ENCODE measurements at places on chromosomes 7 and 10. TPM values are rescaled to one million over a fixed set of nuclear protein-coding genes. Genes with fewer than 3 reads are reported as not detected.
A peak's percentile ranks its signal among the peaks of the same experiment; 100 is the strongest.

DNA sequence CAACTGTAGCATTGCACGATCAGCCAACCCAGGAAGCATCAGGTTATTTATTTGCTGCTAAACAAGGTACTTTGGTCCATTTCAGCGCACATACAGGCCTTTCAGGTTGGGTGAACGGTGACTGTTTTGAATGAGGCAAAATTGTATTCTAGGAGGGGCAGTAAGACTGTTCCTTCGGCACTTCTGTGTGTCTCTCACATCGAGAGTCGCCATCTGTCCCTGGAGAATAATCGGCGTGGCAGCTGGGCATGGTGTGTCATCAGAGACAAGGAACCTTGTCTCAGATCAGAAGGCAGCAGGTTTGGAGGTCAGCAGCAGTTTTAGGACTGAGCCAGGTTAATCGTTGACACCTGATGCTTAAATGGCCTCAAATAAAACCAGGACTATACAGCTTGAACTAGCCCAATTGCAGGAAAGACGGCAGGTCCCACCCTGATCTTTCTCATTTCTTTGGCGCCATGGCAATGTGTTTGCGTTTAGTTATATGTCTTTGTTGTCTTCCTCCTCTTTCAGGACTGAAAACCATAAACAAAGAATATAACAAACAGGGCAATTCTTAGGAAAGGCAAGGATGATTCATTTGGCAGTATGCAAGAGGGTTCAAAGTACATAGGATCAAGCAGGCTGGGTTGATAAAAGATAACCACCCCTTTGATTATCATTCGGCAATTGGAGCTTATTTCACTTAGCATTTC, 92.0 kb upstream of the PRR15 start:
- DNase-seq: no peak

DNA sequence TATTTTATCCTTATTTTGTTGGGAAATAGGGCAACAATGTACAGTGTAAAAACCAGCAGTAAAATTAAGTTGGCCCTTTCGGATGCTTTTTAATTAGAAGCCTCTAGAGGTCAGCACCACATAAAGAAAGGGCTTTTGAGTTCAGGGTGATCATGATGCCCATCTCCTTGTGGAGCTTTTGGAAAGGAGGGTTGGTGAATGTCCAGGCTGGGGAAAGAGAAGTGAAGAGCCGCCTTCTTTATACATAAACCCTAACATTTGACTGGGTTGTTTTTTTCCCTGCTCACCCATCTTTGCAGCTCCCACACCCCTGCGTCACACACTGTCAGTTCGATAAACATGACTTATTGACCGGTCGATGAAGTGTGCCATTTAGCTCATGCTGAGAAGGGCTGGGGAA, 29.8 kb downstream of the MTURN start:
- no peak for DNase-seq

- DNase-seq: no peak
Observed at GRCh38 chr7:112487457-112488263, 6.9 kb downstream of the LSMEM1 start.

DNA sequence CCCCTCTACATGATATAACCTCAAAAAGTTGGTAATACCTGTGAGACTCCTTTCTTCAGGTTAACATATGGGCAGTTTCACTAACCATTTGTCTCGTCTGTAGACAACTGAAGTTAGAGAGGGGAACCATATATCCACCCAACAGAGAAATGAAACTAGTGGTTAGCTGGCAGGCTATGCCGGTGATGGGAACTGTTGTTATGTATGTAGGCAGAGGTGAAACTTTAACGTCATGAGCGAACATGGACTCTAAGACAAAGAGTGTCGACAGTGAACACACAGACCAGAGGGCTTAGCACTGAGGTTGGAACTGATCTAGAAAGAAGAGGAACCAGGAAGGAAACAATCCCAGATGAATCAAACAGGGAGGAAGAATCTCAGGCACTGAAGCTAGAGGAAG, 112.4 kb downstream of the ELMO1 start:
- DNase-seq: no peak

DNA sequence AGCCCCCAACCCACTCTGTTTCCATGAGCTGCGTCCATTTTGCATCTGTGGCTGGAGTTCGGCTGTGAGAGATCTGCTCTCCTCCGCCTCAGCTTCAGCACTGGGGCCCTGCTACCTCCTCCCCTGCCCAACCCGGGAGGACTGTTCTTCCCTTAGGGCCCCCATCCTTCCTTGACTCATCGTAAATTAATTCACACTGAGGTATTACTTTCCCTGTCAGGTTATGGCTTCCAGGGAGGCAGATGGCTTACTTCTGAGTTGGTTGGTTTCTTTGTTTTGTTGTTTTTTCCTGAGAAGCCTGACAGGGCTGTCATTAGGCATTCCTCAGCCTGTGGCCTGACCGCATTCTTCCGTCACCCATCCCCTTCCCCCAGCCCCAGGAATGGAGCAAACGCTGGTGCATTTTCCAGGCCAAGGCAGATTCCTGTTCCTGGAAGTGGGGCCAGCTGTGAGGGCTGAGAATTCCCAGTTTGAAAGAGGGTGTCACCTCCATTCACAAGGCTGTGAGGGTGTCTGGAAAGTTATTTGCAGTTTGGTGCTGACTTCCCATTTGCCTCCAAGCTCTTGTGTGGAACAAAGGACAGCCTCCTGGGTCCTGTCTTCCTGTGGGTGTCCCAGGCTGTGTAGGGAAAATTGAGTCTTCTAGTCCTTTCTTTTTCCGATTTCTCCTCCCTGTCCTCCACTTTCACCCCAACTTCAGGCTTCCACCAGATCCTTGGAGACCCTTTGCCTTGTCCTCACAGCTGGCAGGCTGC, 11.7 kb downstream of the CPA5 start:
- DNase-seq: peak; percentile 91

GRCh38 chr10:117896517-117896916, 150.2 kb downstream of the RAB11FIP2 start:
- no peak for DNase-seq

DNA sequence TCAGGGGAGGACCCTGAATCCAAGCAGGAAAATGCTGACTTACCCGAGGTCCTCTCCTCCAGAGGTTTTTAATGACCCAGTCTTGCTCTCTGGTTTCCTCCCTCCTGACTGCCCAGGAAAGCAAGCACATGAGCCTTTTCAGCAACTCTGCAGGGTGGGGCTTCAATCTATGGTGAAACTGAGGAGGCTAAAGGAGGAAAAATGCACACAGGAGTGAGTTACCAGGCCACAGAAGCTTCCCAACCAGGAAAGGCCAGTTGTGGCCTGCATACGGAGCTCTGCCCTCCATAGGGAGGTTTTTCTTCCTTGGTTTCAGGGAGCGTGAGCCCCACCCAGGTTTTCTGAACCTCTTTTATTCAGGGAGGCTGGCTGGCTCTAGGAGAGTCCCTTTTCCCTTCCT, 14.1 kb upstream of the DLG5 start:
- no peak for DNase-seq

ENO4 gene
- polyA plus RNA-seq: 2.2 TPM

FOXI2 gene
- polyA plus RNA-seq: 1.3 TPM

DGKI gene
- 1.5 TPM for polyA plus RNA-seq

ZC3HAV1L gene
- polyA plus RNA-seq: 31.3 TPM
